ENCODE measurements at places on chromosomes 4 and X.

DNA sequence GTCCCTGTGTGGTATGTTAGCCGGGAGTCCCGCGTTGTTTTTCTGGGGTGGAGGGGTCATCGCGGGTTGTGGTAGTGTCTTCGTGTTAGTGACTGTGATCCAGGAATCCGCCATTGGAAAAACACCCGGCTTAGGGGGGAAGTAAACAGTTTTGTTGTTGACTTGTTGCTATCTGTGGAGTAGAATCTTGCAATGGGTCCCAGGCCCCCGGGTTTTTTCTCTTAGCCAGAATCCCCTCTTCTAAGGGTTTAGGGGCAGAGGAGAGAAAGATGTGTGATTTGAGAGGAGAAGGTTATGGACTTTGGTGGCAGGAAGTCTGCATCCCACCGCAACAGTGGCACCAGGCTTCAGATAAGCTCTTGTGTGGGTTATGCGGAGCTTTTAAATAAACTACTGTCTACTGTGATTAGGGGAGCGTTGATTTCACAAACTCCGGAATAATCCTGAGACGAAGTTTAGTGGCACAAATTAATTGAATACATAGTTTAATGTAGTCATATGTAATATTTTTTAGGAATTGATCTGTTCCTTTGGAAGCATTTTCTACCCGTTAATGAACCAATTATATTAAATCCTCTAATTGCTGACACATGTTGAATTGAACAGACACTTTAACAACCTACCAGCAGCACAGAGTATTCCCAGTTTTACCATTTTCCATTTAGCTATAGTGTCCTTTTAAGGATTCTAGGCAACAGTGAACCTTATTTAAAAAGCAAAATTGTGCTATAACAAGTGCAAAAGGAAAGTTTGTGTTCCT, 1.4 kb downstream of the DDX3X start:
- DNase-seq, result no peak

DNA sequence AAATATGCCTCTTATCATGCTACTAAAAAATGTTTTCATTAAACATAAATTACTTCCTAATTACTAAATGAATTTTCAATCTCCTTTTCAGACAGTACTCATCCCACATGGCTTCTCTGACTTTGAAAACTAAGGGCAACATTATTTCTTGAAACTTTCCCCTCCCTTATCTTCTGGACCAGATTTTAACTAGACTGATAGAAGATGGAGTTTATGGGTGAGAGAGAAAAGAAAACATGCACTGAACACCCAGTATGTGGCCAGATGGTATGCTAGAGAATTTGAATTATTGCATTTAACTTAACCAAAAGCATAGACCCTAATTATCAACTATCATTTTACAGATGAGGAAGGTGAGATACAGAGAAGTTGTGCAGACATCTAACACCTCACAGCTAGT, 16.8 kb downstream of the CNOT6L start:
- DNase-seq, result no peak

- DNase-seq, result no peak
Observed at GRCh38 chr4:75194180-75194579, 261.3 kb downstream of the PARM1 start.

DNA sequence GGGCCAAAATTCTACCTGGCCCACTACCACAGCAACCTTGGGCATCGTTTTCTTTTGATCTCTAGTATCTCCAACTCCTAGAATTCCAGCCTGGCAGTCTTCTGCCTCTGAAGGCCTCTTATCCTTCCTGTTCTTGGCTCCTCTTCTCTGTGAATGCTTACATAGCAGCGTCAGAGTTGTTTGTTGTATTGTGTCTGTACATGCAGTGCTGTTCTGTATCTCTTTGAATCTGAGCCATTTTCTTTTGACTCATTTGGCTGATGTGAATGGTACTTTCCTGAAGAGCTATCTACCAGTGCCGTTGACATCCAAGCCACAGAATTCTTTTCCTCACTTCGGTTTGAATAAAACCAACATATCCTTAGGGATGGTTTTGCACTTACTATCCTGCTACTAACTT, 79.2 kb downstream of the TMEM164 start:
- DNase-seq, result no peak

DNA sequence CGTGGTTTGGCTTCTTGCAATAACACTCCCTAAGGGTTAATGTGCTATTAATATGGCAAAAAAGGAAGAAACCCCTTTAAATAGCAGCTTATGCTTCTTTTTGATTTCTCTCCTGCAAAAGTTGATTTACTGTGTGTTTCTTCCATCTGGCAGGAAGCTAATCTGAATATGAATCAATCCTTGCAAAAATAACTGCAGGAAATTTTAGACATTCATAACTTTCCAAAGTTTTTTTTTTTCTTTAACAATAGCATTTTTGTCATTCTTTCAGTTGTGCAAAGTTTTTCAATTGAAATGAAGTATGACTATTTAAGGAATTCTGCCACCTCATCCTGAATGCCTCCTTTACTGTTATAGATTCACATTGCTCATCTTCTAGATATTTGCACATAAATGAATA, 115.6 kb downstream of the SPANXA1 start:
- DNase-seq, result no peak

GRCh38 chr4:174873931-174874330, 44.2 kb upstream of the ADAM29 start:
- DNase-seq, result no peak

GRCh38 chr4:42543762-42544161, 113.1 kb downstream of the ATP8A1 start:
- DNase-seq, result no peak

DNA sequence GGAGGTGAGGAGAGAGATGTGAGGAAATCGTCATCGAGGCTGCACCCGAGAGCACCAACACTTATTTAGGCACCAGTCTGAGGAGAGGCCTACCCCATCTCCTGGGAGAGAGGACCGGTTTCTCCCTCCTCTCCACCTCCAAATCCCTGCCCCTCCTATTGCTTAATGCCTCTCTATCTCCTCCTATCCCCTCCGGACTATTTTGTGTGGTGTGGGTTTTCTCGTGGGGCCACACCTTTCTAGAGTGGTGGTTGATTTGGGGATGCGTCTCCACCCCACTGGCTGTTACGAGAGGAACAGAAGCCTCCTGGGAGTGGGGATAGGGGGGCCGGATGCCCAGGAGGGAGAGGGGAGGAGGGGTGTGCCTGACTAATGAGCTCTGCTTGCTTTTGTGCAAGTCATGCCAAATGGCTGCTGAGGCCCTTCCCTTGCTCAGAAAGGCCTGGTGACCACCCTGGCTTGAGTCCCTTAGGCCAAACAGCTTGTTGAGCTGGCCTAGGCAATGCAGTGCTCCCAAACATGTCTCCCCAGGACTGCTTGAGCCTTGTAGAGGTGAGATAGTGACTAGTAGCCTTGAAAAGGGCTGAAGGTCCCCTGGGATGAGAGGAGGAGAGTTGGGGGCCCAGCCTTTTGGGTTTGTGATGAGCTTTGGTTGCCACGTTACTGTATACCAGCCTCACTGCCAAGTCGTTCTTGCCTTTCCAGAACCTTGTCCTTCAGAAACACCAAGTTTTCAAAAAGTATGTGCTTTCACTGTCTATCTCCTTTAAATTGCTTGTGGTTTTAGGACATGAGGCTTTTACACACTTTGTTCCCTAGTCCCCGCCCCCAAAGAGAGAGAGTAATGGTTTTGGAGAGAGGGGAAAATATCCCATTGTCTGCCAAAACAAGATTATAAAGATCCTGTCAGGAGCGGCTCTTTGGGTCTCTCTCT, 1.2 kb downstream of the MSN start:
- DNase-seq, result peak; percentile 41

DNA sequence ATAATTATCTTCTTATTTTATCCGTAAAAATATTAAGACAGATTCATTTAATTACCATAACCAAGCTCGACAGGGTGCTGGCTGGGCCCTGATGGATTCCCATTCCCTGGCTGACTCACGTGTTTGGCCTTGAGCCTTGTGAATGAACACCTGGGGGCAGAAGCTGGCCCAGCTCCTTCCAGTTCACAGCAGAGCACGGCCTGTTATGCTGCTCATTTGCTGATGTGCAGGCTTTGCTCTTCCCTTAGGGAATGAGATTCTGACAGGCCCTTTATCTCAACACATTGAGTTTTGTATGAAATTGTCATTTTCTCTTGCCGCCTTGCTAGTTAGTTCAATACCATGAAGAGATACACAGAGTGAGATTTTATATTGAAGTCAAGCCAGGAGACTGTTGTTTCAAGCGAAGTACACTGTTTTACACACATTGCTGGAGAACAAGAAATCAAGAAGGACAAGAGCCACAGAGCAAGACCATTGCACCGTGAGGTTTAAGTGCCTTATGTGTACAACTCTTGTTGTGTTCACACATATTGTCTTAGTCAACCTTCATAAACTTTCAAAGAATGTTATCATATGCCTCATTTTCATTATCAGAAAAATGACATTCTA, 1583.3 kb downstream of the STIM2 start:
- DNase-seq, result peak; percentile 13

DNA sequence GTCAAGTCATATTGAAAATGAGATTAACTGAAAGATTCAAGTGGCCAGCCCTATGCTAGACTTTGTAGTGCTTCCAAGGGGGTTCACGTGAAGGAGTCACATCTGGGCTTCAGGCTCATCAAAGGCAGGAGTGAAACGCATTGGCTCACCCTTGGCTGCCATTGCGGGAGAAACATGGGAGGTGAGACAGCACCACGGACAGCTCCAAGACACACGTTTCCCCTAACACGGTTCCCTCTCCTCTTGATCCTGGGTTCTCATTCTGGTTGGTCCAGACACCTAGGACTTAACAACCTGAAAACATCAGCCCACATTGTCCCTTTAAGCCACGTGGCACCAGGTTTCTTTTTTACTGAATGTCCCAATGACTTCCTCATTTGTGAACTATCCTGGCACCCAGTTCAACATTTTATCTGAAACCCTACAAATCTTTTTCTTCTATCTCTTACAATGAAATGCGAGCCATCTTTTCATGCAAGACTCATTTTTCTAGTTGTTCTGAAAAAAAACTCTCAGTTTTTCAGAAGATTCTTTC, 279.0 kb upstream of the VCX3A start:
- DNase-seq, result no peak

- no peak for DNase-seq
Observed at GRCh38 chr4:6889736-6890324, 19.8 kb upstream of the TBC1D14 start.

- DNase-seq, result no peak
Observed at GRCh38 chrX:97858592-97858991, 974.9 kb downstream of the RPA4 start.

DNA sequence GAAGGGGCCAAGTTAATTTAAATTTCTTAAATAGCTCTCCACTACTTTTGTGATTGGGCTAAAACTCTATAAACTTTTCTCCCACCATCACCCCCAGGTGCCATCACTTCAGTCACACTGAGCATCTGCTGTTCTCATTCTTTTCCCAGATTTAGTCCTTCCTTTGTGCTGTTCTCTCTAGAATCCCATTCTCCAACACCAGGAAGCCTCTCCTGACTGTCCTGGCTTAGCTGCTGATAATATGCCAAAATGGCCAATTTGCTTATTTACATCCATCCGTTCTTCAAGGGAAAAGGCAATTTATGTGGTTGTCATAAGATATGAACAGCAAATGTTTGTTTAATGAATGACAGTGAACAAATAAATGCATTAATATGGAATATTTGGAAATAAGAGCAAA, 44.1 kb downstream of the FGFBP1 start:
- no peak for DNase-seq

DNA sequence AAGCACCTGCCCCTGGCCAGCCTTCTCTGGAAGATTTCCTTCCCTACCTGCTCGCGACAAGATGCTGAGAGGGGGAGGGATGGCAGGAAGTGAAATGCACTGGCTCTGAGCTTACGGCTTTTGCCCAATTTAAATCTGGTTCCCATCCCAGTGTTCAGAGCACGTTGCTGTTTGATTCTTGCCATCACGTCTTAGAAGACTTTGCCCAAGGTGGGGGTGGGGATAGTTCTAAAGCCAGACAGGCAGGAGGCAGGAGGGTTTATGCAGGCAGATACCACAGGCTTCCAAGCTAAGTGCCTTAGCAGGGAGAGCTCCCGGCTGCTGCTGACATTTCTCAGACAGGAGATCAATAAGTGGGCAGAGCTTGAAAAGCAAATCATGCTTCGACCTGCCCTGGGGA, 393.9 kb downstream of the MID1IP1 start:
- peak; percentile 5 for DNase-seq

DNA sequence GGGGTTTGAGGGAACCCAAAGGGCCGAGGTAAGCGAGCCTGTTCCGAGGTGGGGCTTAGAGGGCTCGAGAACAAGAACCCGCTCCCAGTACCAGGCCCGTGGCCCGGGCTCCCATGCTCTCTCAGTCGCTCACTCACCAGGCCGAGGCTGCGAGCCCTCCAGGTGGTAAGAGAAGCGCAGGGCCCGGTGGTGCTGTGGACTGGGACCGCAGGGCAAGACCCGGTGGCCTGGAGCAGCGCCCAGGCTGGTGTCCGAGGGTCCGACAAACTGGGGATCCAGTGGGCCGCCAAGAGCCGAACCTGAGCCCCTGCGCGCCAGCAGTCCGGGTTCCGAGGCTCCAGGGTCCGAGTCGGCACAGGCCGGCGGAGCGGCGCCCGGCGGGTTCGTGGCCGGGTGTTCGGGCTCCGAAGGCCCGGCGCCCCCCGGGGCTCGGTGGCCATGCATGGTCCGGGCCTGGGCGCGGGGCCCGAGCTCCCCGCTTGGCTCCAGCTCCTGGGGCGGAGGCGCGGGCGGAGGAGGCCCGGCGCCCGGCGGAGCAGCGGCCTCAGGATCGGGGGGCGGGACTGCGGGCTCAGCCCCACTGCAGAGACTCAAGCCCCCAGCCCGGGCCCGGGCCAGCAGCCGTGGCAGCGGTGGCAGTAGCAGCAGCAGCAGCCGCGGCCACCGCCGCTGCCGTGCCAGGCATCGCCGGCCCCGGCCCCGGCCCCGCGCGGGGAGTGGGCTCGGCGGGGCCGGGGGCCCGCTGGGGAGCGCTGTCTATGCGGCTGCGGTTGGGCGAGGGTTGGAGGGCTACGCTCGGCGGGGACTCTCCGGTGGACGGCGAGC, 833 bp downstream of the FGD1 start:
- DNase-seq, result no peak

DNA sequence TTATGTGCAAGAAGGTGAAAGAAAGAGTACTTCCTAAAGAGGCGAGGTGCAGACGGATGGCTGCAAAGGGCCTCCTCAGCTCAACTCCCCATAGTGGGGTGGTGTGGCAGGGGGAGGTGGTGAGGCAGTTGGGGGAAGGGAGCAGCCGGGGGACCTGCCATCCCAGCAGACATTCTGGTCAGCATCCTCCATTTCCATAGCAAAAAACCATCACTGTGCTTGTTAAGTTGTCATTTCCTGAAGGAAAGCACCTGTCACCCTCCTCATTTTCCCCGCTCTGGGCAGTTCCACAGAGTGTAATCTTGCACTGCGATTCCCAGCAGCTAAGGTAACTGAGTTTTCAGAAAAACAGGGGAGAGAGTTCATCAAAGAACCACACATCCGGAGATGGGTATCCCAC, 51.5 kb downstream of the TSPAN5 start:
- no peak for DNase-seq

DNA sequence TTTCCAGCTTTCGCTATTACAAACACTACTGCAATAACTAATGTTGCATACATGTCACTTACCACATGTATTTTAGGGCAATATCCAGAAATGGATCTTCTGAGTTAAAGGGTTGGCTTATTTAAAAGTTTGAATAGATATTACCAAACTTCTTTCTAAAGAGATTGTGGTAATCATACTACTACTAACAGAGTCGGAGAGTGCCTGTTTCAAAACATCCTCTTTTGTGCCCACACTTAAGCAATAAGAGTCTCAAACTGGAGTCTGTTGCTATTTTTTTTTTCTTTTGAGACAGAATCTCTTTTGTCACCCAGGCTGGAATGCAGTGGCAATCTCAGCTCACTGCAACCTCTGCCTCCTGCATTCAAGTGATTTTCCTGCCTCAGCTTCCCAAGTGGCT, 35.8 kb downstream of the FGFBP1 start:
- no peak for DNase-seq

- DNase-seq, result no peak
Observed at GRCh38 chrX:148316446-148316845, 184.0 kb upstream of the AFF2 start.

- no peak for DNase-seq
Observed at GRCh38 chr4:140448830-140449229, 21.4 kb upstream of the CLGN start.

Measured in putamen (tissue), 1 donor.